ENCODE measurements at places on chromosomes 12 and 14.

- DNase-seq, result no peak
Measured at GRCh38 chr14:55348766-55349453, 62.7 kb downstream of the ATG14 start.

- DNase-seq, result no peak
Measured at GRCh38 chr14:74474376-74474775, 18.7 kb downstream of the NPC2 start.

GRCh38 chr12:131454418-131455217 lies 256.3 kb upstream of the SFSWAP start:
- peak; percentile 75 for DNase-seq

- no peak for DNase-seq
Measured at GRCh38 chr12:115109863-115110262, 425.9 kb upstream of the TBX3 start.

DNA sequence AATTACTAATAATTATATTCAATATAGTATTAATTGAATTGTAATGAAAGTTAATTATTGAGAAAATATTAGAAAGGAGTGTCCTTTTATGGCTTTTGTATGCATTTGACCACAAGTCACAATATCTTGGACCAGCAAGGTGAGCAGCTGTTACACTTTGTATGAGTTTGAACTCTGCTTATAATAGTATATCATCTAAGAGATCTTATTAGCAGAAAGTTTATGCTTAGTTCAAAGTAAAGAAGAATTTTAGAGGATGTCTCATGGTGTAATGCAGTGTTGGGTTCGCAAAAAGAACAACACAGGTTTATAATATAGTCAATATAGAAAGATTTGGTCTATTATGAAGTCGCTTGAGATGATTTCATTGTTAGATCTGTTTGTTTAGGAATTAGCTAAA lies 2.0 kb upstream of the TRIM9 start:
- no peak for DNase-seq

GRCh38 chr12:102990419-102990818 lies 32.9 kb downstream of the ASCL1 start:
- DNase-seq, result no peak

DNA sequence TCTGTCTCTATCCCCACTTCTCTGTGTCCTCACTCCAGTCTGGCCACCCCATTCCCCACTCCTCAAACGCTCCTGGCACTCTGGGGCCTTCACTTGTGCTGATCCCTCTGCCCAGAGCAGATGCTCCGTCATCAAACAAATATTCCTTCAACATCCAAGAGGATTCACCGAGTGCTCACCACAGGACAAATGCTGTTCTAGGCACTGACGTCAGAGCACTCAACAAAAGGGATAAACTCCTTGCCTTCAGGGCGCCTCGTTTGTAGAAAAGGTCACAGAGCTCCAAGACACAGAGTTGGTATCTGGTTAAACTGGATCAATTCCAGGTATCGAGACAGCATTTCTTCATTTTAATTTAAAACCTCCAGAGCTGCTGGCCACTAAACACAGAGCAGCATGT lies 35.3 kb downstream of the PSMC1 start:
- DNase-seq, result no peak

DNA sequence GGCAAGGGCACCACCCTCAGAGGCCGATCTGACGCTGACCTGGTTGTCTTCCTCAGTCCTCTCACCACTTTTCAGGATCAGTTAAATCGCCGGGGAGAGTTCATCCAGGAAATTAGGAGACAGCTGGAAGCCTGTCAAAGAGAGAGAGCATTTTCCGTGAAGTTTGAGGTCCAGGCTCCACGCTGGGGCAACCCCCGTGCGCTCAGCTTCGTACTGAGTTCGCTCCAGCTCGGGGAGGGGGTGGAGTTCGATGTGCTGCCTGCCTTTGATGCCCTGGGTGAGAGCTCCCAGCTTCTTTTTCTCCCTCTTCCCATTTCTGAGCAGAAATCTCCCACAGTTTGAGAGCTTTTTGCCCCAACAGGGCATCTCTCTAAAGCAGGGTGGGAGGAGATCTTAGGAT lies 1.8 kb downstream of the OAS1 start:
- no peak for DNase-seq

DNA sequence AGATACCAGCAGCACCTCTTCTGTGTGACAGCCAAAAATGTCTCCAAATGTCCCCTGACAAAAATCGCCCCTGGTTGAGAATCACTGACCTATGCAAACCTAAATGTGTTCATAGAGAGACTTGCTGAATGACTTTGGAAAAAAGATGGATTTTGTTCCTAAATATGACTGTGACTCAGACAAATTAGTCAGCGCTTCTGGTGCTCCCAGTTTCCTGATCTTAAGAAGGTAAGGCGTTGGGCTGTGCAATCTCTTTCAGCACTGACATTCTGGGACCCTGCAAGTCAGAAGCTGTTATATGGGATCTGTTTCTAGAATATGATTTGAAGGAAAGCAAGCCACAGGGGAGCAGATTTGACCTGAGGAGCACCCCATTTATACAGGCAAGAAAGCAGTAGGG lies 90.6 kb upstream of the PWP1 start:
- no peak for DNase-seq

- DNase-seq, result no peak
Measured at GRCh38 chr14:76096257-76096656, 55.5 kb upstream of the GPATCH2L start.

DNA sequence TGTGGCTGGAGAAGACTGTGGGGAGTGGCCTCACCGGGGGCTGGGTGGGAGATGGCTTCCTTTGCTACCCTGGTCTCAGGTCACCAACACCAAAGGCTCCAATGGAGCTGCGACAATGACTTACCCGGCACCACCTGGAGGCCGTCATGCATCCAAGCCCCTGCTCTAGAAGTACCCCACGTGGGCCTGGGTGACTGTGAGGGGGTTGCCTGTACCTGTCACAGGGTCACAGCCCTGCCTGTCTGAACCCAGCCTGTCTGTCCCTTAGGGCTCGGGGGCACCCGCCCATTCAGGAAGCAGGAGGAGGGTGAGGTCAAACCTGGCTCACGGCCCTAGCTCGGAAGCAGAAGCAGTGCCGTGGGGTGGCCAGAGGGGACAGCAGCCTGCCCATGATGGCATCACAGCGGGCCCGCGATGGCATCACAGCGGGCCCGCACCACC lies 18.9 kb downstream of the ABCB9 start:
- no peak for DNase-seq

DNA sequence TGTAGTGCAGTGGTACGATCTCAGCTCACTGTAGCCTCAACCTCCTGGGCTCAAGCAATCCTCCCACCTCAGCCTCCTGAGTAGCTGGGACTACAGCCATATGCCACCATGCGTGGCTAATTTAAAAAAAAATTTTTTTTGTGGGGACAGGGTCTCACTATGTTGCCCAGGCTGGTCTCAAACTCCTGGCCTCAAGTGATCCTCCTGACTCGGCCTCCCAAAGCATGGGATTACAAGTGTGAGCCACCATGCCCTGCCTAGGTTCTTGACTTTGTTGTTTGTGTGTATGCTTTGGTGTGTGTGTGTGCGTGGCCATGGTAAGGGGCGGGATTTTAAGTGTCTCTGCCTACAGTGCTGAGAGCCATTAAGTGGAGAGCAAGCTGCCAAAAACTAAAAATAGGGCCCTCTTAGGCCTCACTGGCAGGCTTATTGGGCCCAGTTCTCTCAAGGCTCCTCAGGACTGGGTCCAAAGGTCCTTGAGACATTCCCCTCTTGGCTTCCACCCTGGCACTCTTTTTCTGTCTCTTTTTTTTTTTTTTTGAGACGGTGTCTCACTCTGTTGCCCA lies 5.1 kb downstream of the COX14 start:
- DNase-seq, result no peak

GRCh38 chr12:8823565-8824300 lies 1.3 kb downstream of the A2ML1 start:
- peak; percentile 37 for DNase-seq

GRCh38 chr12:109592195-109592904 lies 18.8 kb downstream of the MVK start:
- DNase-seq, result no peak

GRCh38 chr12:40622246-40622838 lies 69.9 kb upstream of the CNTN1 start:
- DNase-seq, result peak; percentile 70
